ENCODE measurements at places on chromosomes 11 and 22.

DNA sequence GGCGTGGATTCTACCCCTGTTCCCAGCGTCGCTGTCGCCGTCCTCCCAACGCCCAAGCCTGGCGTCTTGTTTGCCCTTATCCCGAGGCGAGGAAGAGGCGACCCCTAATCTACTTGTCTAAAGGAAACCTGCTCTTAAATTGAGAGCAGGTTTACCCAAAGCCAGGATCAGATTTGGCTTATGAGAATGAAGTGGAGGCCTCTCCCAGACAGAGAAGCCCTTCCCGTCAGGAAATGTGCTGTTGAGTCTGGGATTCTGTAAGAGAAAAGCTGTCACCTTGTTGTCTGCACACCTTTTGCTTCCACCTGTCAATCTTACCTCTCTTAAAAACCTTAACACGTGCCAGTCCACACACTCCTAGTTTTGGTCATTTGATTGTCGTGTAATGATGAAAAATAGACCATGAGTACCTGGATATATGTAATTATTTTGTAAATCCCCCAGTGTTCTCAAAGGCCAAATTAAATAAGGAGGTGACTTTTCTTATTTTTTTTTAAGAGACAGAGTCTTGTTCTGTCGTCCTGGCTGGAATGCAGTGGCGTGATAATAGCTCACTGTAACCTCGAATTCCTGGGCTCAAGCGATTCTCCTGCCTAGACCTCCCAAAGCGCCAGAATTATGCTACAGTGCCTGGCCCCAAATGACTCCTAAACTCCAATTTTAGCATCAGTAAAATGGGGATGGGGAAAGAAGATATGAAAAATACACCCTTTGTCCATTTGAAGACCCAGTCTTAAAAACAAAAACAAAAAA, 627 bp downstream of the GTF2H1 start:
- no peak for DNase-seq

- no peak for DNase-seq
Observed at GRCh38 chr11:7577291-7578190, 63.7 kb downstream of the PPFIBP2 start.

- DNase-seq, result no peak
Observed at GRCh38 chr11:1852877-1853276, at the start of gene LSP1. Gene LSP1, plus strand, starts transcription at chr11:1853084. Its CDS starts 61 bp downstream, at chr11:1853145.

- DNase-seq, result no peak
Observed at GRCh38 chr11:3950996-3951660, 95.7 kb downstream of the STIM1 start.

GRCh38 chr11:27507557-27508322, 1.2 kb upstream of the LIN7C start:
- no peak for DNase-seq

DNA sequence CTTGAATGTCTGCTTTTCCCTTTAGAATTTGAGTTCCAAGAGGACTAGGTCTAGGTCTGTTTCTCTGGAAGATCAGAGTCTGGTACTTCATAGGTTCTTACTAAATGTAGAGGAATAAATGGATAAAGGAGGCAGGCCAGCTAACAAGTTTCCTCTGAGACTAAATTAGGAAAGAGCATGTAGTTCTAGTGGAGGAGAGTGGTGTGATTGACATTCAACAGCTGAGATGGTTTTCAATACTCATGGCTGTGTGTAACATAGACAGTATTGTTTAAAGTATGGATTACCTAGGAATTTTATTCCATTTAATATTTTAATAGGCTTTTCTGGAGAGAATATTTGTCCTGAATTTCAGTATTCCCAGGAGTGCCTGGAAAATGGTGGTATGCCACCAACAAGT, 364.7 kb downstream of the METTL15 start:
- DNase-seq, result no peak

GRCh38 chr11:125994509-125994908, 48.7 kb downstream of the VSIG10L2 start:
- no peak for DNase-seq

DNA sequence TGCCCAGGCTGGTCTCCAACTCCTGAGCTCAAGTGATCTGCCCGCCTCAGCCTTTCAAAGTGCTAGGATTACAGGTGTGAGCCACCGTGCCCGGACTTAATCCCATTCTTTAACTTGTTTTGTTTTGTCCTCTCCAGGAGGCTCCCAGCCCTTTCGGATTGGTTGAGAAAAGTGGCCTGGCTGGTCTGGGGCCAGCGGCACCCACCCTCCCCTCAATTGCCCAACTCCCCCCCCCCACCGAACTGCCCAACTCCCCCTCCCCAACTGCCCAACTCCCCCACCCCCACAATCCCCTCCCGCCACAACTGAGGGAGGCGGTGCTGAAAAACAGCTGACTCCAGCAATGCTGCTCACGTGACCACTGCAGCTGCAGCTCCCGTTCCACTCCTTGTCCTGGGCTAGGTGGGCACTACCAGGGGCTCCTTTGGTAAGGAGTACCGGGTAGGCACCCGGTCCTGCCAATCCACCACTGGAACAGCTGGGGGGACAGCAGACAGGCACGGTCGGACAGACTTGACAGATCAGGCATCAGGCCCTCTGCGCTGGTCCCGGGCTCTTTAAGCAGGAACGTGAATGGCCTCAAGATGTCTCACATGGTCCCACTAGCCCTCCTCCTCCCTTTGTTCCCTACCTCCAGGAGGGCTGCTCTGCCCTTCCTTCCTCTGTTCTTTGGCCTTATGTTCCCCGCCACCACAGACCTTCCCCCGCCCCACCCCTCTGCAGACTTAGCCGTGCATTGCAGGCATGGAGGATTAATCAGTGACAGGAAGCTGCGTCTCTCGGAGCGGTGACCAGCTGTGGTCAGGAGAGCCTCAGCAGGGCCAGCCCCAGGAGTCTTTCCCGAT, at the start of gene TCN2:
TSS of gene TCN2 (plus strand) at position 720 of the 845 bp plus-strand sequence. CDS start 158 bp downstream, outside the sequence.
- DNase-seq, result peak; percentile 78

GRCh38 chr22:42533638-42533977, 14.0 kb upstream of the RRP7A start:
- no peak for DNase-seq

DNA sequence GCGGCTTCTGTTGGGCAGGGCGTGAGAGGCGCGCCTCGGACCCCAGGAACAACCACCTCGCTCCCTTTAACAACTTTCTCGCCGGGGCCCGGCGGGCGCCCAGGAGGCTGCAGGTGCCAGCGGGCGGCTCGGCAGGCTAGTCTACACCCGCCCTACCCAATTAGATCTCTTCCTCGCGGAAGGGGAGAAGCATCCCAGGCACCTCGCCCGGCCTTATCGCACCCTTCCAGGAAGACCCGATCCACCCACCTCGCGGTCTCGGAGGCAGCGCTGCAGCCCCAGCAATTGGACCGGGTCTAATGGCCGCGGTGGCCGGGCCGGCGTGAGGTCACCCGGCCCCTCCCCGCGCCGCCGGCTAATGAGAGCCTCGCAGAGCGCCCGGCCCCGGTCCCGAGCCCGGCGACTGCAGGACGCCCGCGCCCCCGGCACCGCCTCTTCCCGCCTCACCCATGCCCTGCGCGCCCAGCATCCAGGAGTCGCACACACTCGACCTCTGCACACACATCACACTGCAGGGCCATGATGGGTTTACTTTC, at the start of gene PLAAT3:
TSS of gene PLAAT3 (minus strand) at position 298 of the 536 bp plus-strand sequence. CDS start 419 bp downstream, outside the sequence.
- DNase-seq, result peak; percentile 50

DNA sequence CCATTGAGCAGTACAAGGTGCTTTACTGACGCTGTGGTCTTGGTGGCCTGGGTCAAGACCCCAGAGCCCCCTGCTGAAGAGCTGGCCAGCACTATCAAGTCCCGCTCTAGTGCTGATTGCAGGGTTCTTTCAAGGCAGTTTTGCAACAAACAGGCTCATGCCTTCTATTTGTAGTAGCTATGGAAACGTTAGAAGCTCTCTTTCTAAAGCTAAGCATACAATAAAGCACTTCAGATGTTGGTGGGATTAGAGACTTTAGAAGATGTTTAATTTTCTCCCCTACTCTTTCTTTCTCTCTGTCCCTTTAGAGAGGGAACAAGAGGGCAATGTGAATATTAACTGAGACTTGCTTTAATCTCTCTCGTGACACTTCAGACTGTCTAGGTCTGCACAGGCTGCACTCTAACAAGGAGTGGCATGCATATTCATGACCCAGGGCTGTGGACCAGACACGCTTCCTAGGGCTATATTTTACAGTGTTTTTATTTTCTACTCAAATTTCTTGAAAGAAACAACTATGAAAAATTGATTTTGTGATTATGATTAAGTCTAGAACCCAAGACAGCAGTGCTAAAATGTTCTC, 138.6 kb downstream of the WNT7B start:
- no peak for DNase-seq

GRCh38 chr11:97158243-97158642, 768.4 kb downstream of the JRKL start:
- DNase-seq, result no peak

- no peak for DNase-seq
Observed at GRCh38 chr11:73186886-73187285, 31.2 kb upstream of the P2RY2 start.

DNA sequence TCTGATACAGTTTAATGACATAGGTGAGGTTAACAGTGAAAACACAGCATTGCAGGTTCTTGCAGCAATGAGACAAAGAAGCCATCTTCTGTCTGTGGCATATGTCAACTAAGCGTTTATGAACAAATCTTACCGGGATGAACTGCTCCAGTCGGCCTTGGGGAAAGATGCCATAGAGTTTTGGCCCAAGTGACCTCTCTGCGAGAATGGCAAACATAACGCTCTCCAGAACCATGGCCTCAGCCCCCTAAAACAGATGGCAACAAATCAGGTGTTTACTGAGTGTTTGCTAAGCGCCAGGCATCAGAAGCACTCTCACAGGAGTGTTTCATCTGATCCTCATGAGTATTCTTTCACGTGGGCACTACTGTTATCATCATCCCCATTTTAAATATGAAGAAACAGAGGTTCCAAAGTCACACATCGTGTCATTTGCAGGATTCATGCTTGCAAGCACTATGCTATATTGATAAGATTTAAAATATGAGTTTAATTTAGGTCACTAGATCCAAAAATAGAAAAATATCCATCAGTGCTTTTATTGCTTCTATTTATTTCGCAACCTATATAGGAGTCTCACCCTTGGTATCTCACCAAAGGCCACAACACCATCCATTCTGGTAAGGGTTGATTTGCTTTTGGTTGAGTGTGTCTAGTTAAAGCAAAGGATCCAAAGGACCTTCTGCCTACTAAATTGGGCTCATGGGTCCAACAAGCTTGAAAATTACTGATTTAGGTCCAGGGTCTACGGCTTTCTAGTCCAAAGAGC, 35.9 kb downstream of the TCIRG1 start:
- no peak for DNase-seq

GRCh38 chr11:70298243-70298915, 27.9 kb downstream of the PPFIA1 start:
- no peak for DNase-seq

DNA sequence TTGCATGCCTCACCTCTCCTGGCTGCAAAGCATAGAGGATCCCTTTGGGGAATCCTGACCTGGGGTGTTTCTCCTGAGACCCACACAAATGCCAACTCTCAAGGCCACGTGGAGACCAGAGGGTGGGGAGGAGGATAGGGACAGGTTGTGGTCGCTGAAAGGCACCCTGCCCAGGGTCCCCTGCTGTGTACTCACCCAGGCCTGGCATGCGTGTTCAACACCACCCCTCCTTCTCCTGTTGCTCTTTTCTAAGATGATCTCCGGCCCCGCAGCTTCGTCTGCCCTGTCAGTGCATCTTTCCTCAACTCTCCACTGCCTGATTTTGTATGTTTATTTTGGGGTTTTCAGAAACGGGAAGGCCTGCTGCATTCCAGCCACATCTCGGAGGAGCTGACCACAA, 44.6 kb upstream of the PARVG start:
- no peak for DNase-seq

GRCh38 chr11:103662880-103663279, 373.6 kb upstream of the DDI1 start:
- no peak for DNase-seq

- DNase-seq, result no peak
Observed at GRCh38 chr11:113376156-113376555, 11.4 kb upstream of the ANKK1 start.

GRCh38 chr11:100769617-100770016, 82.5 kb downstream of the ARHGAP42 start:
- DNase-seq, result no peak

- DNase-seq, result no peak
Observed at GRCh38 chr22:40416636-40417035, 46.2 kb downstream of the SGSM3 start.

GRCh38 chr11:86919557-86920210, 35.5 kb downstream of the FZD4 start:
- DNase-seq, result peak; percentile 53

DNA sequence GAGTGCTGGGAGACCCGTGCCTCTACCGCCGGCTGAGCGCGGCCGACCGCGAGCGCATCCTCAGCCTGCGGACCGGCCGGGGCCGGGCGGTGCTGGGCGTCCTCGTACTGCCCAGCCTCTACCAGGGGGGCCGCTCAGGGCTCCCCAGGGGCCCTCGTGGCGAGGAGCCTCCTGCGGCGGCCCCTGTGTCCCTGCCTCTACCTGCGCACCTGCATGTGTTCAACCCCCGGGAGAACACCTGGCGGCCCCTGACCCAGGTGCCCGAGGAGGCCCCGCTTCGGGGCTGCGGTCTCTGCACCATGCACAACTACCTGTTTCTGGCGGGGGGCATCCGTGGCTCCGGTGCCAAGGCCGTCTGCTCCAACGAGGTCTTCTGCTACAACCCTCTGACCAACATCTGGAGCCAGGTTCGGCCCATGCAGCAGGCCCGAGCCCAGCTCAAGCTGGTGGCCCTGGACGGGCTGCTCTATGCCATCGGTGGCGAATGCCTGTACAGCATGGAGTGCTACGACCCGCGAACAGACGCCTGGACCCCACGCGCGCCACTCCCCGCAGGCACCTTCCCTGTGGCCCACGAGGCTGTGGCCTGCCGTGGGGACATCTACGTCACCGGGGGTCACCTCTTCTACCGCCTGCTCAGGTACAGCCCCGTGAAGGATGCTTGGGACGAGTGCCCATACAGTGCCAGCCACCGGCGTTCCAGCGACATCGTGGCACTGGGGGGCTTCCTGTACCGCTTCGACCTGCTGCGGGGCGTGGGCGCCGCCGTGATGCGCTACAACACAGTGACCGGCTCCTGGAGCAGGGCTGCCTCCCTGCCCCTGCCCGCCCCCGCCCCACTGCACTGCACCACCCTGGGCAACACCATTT, 3.5 kb downstream of the KLHDC7B start:
- no peak for DNase-seq

DNA sequence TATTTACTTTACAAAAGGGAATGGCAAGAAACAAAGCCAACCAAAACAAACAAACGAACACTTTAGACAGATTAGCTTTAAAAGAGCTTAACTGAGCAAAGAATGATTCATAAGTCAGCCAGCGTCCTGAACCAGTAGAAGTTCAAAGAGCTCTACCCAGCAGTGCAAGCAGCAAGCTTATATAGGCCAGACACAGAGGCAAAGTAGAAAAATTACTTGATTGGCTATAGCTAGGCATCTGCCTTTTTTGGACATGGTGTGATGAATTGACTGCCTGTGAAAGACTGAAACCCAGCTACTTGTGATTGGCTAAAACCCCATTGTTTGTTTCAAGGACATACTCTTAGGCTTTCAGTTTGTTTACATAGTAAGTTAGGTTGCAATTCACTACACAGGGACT, 2120.0 kb upstream of the RAG2 start:
- no peak for DNase-seq

DNA sequence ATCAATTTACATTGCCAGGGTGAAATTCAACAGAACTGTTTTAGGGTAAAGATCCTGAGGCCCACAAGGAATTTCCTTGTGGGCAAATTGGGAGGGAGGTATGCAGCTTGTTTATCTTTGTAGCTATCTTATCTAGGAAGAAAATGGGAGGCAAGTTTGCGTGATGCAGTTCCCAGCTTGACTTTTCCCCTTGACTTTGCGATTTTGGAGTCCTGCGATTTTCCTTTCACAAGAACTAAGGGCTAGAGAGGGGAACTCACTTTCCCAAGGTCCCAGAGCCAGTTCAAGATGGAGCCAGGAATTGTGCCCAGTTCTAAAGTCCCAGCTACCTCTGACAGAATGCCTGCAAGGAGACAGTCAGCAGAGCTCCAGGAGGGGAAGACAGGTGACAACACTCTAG, 30.7 kb downstream of the RIBC2 start:
- DNase-seq, result no peak

Data from NCI-H1105 (cell line).